Liver (tissue), 10 donors: ENCODE measurements at places on chromosomes 2 and 18. TPM values are rescaled to one million over a fixed set of nuclear protein-coding genes. Genes with fewer than 3 reads are reported as not detected.
A peak's percentile ranks its signal among the peaks of the same experiment; 100 is the strongest.

DNA sequence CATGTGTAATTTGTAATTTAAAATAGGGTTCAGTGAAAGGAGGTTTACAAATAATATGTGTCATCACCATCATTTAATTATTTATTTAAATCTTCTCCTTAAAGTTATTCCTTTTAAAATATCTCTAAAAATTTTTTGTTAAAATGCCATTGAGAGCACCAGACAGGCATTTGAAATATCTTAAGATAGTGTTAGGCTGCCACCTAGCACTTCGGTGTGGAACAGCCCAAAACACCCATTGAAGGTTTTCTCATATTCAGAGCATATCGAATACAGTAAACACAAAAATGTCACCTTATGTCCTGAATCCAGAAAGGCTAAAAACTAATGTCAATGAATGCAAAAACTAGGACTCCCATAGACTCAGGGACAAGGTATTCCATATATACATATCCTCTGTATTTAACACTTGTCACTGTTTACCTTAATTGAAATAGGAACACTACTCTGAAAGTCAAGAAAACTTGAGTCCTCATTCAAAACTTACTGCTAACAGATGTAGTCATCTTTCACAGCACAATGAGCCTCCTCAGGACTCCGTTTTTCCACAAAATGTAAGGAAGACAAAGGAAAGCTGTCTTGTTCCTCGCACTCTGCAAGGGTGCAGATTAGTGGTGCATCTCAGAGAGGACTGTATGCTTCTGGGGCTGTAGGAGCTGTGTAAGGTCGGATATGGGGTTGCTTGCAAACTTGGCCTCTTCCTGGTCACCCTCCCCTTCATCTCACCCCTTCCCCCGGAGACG, 329.5 kb downstream of the PAX3 start:
- DNase-seq: no peak

CSRNP3 gene
- 2.2 TPM for total RNA-seq

DNA sequence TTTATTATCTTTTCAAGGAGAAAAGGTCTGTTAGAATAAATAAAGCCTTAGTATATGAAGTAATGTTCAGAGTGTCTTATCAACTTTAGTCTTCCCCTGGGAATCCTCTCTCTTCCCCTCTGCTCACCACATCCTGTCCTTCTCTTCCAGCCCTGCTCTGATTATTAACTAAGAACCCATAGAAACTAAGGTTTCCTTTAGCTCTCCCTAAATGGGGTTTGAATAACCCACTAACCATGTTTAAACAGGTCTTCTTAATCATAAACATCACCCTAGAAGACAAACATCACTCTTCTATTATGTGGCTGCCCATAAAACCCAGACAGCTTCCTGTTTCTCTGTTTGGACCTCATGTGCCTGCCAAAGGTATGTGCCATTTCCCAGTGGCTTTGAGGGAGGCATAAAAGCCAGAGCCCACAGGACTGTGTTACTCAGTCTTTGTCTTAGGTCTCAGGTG, 50.1 kb downstream of the SLC14A1 start:
- no peak for DNase-seq

ANKRD30B gene
- total RNA-seq: not detected

- no peak for DNase-seq
Measured at GRCh38 chr2:135150725-135151124, 98.6 kb downstream of the RAB3GAP1 start.

- DNase-seq: no peak
Measured at GRCh38 chr2:158142568-158143332, 41.1 kb downstream of the UPP2 start.

C2orf78 gene
- not detected for total RNA-seq

DNA sequence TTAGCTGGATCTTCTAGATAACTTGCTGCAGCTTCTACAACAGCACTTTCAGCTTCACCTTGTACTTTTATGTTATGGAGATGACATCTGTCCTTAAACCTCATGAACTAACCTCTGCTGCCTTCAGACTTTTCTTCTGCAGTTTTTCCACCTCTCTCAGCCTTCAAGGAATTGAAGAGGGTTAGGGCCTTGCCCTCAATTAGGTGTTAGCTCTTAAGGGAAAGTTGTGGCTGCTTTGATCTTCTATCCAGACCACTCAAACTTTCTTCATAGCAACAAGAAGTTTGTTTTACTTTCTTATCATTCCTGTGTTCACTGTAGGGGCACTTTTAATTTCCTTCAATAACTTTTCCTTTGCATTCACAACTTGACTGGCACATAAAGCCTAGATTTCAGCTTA, 52.3 kb downstream of the ARHGAP15 start:
- DNase-seq: no peak

DNA sequence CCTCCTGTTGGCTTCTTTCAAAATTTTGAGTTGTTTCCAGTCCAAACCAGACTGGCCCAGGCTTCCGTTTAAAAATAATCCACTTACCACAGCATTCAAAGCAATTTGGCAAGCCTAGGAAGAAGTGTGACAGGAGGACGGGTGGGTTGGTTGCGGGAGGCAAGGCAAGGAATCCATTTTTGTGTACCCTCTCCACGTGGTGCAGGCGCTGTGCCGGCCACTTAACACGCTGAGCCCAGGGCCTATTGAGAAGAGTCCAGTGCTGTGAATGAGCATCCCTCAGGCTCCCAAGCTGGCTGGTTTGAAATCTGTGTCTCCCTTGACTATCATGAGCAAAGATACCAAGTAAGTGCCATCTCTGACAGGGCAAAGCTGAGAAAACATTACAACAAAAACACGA, 160.9 kb downstream of the NCKAP5 start:
- no peak for DNase-seq

CTNNA2 gene
- 0.05 TPM for total RNA-seq

GRHL1 gene
- total RNA-seq: 6.2 TPM

SLC20A1 gene
- 23.3 TPM for total RNA-seq

DNA sequence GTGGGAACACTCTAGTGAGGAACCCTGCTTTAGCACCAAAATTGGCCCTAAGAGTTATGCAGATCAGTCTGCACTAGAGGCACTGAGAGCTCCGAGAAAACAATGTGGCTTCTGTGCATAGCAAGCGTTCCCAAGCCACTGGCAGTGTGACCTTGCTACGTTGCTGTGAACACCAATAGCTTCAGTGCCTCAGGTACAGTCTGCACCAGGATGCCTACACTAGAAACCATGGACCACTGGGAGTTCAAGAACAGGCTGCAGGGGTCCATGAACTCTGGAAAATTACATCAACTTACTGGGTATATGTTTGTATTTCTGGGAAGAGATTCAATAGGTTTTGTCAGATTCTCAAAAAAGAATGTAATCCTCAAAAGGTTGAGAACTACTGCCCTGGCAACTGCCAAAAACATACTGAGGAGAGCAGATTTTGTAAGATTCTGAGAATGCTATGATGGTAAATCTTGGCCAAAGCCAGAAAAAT, 18.3 kb upstream of the SP3 start:
- DNase-seq: no peak

- DNase-seq: no peak
Measured at GRCh38 chr2:96391153-96391827, 55.7 kb downstream of the NCAPH start.

DNA sequence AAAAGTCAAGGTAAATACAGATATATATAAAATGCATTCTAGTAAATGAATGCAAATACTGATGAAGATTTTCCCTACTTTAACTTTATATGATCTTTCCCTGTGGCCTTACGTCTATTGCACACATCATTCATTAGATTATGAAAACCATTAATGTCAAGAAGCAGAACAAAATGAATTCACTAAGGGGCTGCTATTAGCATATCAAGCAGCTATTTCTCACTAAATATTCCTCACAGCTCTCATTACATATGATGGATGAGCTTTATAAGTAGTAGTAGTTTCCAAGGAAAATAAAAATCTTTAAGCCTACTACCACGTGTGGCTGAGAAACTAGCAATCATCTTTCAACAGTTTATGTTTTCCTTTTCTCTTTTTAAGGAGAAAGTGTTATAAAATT, 702.8 kb upstream of the SLC39A10 start:
- DNase-seq: no peak

GRCh38 chr18:78711971-78712370, 267.6 kb upstream of the SALL3 start:
- DNase-seq: no peak

DNA sequence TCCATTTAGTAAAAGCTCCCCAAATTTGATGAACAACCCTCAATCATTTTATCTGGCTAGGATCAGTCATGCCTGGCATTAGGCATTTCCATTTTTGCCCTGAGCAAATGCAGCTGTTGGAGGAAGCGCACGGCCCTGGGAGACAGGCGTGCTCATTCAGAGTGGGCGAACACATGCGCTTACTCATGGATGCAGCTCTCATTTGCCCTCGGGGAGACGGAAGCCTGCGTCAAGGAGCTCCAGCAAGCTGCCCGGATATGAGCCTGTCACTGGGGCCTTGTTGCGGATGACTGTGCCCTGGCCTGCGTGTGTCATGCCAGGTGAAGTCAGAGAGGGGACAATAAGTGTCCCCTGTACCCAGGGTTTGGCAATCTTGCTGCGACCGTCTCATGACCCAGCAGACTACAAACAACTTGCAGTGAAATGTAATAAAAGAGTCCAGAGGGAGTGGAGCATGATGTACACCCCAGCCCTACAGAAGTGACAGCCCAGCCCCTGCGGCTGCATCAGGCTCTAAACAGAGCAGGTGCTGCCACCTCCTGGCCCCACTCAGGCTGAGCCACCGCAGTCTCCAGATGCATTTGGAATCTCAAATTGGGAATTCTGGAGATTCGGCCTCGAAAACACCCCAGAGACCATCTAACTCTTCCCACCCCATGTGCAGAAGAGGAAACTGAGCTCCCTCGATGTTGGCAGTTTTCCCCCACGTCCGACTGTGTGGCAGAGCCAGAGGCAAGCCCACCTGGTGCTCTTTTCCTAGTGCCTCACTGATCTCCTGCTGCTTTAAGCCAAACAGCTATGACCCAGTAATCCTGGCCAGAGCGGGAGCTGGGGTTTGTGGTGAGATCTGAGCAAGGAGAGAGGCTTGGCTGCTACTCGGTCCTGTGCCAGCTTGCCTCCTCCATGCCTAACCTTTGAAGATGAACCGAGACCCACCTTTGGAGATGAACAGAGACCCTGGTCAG, 105.0 kb upstream of the ALK start:
- peak; percentile 43 for DNase-seq

DNA sequence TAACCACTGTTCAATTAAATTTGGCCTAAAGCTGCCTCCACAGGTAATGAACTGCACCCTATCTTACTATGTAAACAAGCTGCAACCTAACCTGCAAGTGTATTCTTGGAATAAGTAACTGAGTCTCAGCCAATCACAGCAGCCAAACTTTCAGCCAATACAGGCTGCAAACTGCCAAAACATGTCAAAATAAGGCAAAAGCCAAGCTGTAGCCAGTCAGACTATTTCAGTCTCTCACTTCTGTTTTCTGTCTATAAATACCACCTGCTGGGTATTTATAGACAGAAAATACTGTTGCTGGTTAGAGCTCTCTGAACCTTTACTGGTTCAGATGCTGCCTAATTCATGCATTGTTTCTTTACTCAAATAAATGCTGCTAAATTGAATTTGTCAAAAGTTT, 14.3 kb downstream of the C2orf76 start:
- no peak for DNase-seq

CABLES1 gene
- 4.0 TPM for total RNA-seq

DNA sequence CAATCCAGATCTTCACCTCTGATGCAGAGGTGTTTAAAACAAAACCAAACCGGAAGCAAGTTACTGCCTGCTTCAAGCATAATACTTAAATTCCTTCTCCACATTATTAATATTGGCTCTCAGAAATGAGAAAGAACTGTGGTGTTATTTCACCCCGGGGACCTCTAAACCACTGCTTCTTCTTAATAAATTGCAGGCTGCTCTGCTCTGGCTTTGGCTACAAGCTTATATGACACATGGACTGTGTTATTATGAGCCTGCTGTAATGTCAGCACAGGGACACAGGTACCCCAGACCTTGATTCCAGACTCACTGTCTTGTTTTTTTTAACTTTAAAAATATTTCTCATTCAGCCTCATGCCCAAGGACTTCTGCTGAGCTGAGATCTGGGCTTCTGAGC, 45.1 kb downstream of the ST6GAL2 start:
- no peak for DNase-seq

- DNase-seq: no peak
Measured at GRCh38 chr2:61288070-61288841, 126.3 kb downstream of the C2orf74 start.

DNA sequence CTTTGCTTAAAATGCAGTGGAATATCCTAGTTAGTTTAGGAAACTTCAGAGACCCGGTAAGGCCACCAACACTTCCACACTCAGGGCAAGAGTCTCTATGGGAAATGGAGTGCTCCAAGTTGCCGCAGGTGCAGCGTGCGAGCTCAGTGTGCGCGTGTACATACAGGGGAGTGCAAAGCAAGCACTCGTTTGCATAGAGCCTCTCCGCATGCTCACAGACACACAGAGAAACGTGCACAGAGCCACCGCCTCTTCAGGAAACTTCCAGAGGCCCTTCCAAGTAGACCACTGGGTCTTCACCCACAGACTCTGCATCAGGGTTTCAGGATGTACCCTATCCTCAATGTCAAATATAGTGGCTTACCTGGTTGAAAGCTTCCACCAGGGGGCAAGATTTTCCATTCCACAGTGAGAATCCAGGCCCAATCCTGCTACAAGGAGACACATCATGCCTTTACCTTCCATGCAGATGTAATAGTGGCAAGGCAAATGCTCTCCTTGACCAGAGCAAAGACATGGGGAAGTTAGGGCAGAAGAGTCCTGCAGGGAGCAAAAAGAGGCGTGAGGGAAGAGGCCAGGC, 513.0 kb upstream of the MYT1L start:
- no peak for DNase-seq

DNA sequence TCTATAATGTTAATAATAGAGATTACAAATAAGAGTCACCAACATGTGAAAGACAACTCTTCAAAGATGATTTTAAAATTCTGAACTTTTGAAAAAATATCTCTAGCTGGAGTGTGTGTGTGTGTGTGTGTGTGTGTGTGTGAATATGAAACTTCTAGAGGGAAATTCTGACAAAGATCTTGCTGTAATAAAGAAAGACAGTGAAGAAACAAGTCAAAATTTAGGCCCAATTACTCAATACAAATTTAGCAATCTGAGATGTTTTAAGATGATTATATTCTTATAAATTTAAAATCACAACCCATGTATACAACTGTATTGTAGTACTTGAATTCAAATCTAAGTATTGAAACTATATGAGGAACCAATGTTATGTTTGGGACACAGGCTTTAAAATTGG, 57.2 kb upstream of the UGP2 start:
- no peak for DNase-seq

EVX2 gene
- not detected for total RNA-seq

- DNase-seq: no peak
Measured at GRCh38 chr2:174590928-174591648, 6.5 kb downstream of the WIPF1 start.

DNA sequence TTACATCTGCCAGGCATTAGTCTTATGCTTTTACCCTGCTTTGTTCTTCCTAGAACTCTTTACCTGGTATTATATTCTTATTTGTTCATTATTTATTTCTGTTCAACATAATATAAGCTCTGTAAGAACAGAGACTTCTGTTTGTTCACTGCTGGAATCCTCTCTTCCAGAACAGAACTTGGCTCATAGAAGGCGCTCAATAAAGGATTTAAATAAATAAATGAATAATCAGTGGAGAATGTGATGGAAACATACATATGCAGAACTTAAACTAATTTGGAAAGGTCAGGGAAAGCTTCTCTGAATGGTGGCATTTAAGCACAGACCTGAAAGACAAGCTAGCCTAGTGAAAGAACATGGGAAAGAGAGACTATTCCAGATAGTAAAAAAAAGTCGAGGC, 24.3 kb downstream of the NCKAP1 start:
- DNase-seq: no peak

- no peak for DNase-seq
Measured at GRCh38 chr2:18625563-18625962, 36.2 kb upstream of the NT5C1B start.

GRCh38 chr2:31531101-31531500, 49.6 kb downstream of the SRD5A2 start:
- DNase-seq: no peak
